A549 treated with Mapracorat at 1 μM for 4 hours (cell line): ENCODE measurements at places on chromosomes 5 and 9. TPM values are rescaled to one million over a fixed set of nuclear protein-coding genes. Genes with fewer than 3 reads are reported as not detected.

SAXO1 gene
- total RNA-seq, result not detected in 5 replicates

ESM1 gene
- total RNA-seq, result not detected in 5 replicates

ZNF883 gene
- 0.78 to 0.99 TPM (median 0.84 TPM) in 5 replicates for total RNA-seq

IRX4 gene
- 0.20 to 0.45 TPM (median 0.31 TPM) in 5 replicates for total RNA-seq

ZNF608 gene
- total RNA-seq, result 0.48 to 1.0 TPM (median 0.91 TPM) in 5 replicates

KCNN2 gene
- 0.08 to 0.15 TPM (median 0.11 TPM) in 4 of 5 replicates, not detected in the other for total RNA-seq

LCNL1 gene
- total RNA-seq, result 0.07 to 0.24 TPM (median 0.10 TPM) in 5 replicates

ZNF474 gene
- 0.17 to 0.42 TPM (median 0.32 TPM) in 5 replicates for total RNA-seq

IL7R gene
- total RNA-seq, result 0.24 to 0.46 TPM (median 0.36 TPM) in 5 replicates

RGS7BP gene
- total RNA-seq, result not detected in 5 replicates

SLC46A2 gene
- not detected in 5 replicates for total RNA-seq

TIMD4 gene
- total RNA-seq, result 0.74 to 1.6 TPM (median 1.1 TPM) in 5 replicates

ARID3C gene
- 0.09 to 0.39 TPM (median 0.17 TPM) in 5 replicates for total RNA-seq

OR13C8 gene
- not detected in 5 replicates for total RNA-seq

FAM153A gene
- total RNA-seq, result not detected in 5 replicates

PROB1 gene
- total RNA-seq, result 0.15 to 0.29 TPM (median 0.22 TPM) in 5 replicates

AKNA gene
- total RNA-seq, result 4.3 to 6.0 TPM (median 5.2 TPM) in 5 replicates

HEMGN gene
- not detected in 5 replicates for total RNA-seq

ADAMTSL2 gene
- not detected in 5 replicates for total RNA-seq

DPH7 gene
- 25.3 to 30.5 TPM (median 29.3 TPM) in 5 replicates for total RNA-seq

TBC1D2 gene
- 8.8 to 12.7 TPM (median 10.5 TPM) in 5 replicates for total RNA-seq

ENHO gene
- 1.2 to 2.9 TPM (median 2.3 TPM) in 5 replicates for total RNA-seq
